ENCODE measurements at places on chromosomes 7 and 10. TPM values are rescaled to one million over a fixed set of nuclear protein-coding genes. Genes with fewer than 3 reads are reported as not detected.

Gene DMBT1
- total RNA-seq: 78.6 TPM

Gene PTPN20
- total RNA-seq: 2.6 TPM

Gene ENTPD1
- 64.6 TPM for total RNA-seq

Gene STOX1
- total RNA-seq: 0.46 TPM

Gene CLRN3
- not detected for total RNA-seq

Gene PRTFDC1
- 2.7 TPM for total RNA-seq

Gene GIMAP7
- 47.0 TPM for total RNA-seq

Gene BTBD16
- total RNA-seq: 0.35 TPM

Gene IGFBP1
- total RNA-seq: not detected

GRCh38 chr10:15367296-15368085, 3.6 kb downstream of the FAM171A1 start:
- DNase-seq: no peak

- no peak for DNase-seq
Measured at GRCh38 chr7:46786221-46786954, 795.5 kb downstream of the TNS3 start.

GRCh38 chr10:5976512-5977470, 552 bp downstream of the IL15RA start:
- DNase-seq: peak; percentile 83

GRCh38 chr10:79285315-79286197, 61.7 kb upstream of the PPIF start:
- DNase-seq: no peak

GRCh38 chr10:118635674-118636402, 40.4 kb upstream of the PRLHR start:
- no peak for DNase-seq

DNA sequence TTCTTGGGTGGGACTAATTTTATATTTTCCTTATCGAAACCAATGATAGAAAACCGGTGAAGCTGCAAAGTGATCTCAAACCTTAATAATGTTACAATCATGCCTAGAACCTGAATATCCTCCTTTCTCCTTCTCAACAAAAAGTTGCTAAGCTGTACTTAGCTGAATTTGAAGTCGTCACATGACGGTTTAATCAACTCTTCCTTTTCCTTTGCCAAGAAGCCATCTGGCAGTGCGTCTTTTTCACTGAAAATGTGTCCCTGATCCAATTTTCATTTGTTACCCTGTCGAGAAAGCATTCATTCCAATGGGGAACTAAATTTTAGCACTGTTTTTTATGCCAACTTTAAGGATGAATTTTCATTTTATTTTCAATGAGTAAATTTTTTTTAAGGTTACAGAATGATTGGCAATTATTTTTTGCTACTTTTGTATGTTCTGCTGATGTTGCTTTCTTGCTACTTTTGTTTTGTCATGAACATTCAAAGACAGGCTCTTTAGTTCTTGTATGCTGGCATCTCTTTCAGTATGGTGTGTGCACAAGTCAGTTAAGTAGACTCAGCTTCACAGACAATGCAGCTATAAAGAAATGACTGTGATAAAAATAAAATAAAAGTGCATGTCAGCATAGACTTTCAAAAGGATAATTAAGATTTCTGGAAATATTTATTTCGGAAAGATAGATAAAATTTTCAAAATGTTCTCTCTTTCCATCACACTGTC, 980.0 kb downstream of the DNAJB9 start:
- no peak for DNase-seq

DNA sequence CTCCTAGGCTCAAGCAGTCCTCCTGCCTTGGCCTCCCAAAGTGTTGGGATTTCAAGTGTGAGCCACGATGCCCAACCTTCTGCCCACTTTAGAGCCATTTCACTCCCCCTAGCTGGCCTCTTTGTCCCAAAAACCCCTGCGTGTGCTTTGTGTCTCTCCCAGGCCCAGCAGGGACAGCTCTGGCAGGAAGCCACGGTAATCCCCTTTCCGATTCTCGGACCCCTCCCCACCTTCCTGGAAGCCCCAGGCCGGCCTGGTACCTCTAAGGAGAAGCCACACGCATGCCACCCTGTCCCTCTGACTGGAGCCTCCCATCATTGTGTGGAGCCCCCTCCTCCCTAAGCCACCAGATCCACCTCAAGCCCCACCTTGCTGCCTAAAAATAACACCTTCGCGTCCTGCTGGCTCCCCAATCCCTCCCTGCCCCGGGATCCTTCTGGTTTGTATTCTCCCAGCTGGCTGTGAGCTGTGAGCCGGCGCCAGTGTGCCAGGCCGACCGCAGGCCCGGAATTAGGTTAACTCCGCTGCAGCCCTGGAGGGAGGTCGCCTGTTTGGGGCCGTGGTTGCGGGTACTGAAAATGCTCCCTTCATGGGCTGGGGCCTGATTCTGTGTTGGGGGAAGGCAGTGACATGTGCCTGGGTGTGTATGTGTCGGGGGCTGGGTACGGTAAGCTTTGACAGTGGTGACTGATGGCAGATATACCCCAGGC, 16.4 kb upstream of the SRRM3 start:
- DNase-seq: no peak

DNA sequence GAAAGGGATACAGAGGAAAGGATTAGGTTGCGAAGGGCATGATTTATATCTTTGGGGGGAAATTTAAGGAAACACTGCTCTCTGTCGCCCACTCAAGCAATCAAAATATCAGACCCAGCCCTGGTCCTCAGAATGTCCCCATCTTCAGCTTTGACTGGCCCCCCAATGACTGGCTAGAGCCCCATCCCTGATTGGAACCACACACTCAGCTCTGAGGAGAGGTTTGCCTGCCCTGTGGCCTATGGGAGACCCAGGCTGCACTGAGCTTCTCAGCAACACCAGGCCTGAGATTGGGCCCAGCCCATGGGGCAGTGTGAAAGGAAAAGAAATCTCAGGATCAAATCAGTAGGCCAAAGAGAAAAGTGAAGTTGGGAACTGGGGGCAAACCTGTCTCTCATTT, 69.5 kb downstream of the ADCYAP1R1 start:
- DNase-seq: no peak

DNA sequence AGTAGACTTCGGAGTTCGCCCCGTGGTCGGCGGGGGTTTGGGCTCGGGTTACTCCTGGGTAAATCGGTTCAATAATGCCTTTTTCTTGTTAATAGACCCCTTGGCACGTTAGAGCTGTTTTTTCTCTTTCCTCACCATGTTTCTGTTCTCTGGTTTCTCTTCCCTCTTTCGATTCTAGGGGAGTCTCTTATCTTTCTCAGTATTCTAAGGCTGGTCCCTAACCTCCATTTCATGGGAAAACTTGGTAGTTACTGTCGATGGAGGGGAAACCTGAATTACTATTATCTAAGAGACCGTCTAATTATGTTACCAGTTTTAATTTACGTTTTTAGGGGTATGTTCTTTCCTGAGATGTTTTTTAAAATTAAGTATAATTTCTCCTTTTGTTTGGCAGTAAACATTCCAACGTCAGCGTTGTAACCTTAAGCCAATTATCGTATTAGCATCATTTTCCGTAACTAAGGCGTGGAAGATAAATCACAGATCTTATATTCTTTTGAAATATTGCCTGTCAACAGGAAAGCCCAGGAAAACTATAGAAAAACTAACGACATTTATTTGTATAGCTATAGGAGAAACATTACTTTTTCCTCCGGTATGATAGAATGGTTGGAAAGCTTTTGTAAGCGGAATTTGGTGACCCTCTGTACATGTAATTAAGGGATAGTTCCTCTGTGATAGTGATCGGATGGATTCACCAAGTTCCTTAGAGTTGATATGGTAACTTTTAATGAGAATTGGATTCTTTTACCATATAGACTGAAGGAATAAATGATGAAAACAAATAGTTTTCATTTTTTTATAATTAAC, 847 bp downstream of the BTAF1 start:
- no peak for DNase-seq

- DNase-seq: no peak
Measured at GRCh38 chr7:2872296-2872874, 28.3 kb upstream of the GNA12 start.

- DNase-seq: no peak
Measured at GRCh38 chr7:28570113-28570969, 158.0 kb downstream of the CREB5 start.

- no peak for DNase-seq
Measured at GRCh38 chr7:103048833-103049232, 25.8 kb downstream of the FBXL13 start.

DNA sequence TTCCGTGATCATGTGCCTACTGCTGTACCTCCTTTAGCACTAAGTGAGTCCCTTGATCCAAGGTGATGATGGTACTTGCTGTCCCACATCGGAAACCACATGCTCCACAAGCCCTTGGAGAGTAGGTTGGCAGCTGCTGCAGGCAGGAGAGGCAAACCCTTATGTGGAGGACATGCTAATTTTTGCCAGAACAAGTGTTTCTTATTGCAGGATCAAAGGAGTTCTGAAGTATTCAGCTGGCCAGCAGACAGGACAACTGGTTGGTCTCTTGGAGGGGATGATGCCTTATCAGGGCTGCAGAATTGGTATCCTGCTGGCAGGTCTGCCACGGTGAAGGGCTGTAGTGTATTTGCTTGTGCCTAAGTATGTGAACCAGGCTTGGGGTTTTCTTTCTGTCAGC, 36.8 kb downstream of the NACAD start:
- DNase-seq: no peak

DNA sequence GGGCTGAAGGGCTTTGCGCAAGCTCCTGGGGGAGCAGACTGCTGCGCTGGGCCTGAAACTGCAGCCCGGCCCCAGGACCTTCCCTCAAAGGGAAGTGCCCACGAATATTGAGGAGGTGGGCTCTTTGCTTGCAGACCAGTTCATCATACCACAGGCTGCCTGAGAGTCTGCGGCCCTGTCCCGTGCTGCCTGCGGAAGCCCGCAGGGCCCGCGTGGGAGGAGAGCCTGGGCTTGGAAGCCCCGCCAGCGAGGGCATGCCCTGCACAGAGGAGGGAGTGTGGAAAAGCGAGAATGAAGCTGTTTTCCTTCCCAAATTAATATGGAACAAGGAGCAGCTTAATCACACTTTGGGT, 83.6 kb upstream of the MKI67 start:
- no peak for DNase-seq

GRCh38 chr7:122014697-122015096, 129.4 kb downstream of the AASS start:
- DNase-seq: no peak

DNA sequence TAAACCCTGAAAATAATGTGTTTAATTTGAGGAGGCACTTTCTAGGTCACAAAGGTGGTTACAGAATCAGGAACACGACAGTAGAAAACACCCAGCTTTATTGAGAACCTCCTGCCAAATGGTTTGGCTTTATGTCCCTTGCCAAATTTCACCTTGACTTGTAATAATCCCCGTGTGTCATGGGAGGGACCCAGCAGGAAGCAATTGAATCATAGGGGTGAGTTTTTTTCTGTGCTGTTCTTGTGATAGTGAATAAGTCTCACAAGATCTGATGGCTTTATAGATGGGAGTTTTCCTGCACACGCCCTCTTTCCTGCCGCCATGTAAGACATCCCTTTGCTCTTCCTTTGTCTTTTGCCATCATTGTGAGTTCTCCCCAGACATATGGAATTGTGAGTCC, 193.8 kb upstream of the KLF6 start:
- DNase-seq: no peak

GRCh38 chr10:5983774-5984173, 6.4 kb upstream of the IL15RA start:
- DNase-seq: no peak
